ENCODE measurements at places on chromosomes 1 and 21.

DNA sequence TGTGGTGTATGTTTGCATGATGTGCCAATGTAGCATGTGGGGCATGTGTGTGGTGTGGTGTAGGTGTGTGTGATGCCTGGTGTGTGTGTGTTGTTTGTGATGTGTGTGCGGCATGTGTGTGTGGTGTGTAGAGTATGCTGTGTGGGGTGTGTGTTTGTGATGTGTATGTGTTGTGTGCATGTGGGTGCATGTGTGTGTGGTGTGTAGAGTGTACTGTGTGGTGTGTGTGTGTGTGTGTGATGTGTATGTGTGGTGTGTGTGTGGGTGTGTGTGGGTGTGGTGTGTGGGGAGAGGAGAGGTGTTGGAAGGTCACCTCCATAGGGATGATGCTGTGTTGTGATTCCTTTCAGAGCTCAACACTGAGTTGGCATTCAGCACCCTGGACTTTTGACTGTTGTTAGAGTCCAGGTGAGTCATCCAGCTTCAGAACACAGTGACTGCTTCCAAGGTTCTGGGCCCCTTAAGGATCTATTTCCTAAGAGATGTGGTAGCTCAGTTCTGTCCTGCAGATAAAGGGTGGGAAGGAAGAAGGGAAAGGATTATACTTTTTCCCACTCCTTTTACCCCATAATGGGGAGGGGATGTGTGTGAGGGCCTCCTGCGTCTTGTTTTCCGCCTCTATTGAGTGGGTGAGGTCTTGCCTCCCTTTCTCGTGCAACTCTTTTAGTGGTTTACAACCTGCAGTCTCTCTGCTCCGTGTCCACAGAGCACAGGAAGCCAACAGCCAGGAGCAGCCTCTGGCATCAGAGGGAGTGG, 47.6 kb downstream of the RHOU start:
- no peak for DNase-seq

DNA sequence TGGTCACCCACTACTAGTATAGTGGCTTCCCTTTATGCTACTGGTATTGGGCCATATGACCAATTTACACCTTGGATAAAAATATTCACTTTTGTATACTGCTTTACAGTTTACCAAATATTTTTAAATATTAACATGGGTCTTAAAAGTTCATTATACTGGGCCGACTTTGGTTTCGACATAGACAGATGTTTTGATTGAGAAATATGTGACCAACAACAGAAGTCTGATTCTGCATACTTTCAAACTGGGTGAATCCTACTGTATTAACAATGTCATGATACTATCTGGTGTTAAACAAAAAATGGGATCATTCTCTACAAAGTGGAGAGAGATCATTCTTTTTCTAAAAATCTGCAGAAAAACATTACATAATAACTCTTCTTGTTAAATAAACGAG, 134.8 kb downstream of the AKT3 start:
- no peak for DNase-seq

DNA sequence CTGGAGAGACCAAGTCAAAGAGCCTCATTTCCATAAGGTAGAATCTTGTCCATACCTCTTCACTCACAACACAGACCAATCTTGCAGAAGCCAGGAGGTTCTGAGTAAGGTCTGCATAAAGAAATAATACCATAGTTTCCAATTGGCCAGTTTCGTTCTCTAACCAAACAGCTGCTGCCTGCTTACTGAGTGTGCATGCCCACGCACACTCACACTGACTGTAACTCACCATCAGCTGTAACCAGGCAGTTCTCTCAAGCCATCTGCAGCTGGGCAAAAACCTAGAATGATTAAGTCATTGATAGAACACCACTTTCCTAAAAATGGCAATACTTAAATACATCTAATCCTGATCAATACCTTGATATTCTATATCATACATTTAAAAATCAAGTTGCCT, 106.6 kb upstream of the VAV3 start:
- DNase-seq, result no peak

DNA sequence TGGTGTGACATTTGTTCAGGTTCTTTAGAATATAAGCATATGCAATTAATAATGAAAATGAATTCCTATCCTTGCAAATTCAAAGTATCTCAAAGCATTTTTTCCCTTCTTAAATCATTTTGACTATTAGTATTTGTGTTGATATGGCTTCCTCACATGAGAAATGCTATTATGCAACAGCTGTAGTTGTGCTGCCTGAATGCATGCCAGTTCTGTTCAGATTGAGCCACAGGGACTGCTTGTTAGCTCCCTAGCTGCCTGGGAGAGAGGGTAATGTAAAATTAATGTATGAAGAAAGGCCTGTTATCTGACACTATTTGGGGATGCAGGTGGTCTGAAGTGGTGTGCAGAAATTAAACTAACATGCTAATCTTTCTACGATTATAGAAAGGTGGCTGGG, 45.5 kb downstream of the CACHD1 start:
- no peak for DNase-seq

- DNase-seq, result no peak
Observed at GRCh38 chr1:201954263-201955008, 867 bp upstream of the TIMM17A start.

- no peak for DNase-seq
Observed at GRCh38 chr1:212618466-212619210, 10.1 kb downstream of the ATF3 start.

GRCh38 chr1:21270086-21270689, 20.1 kb downstream of the ECE1 start:
- peak; percentile 55 for DNase-seq

DNA sequence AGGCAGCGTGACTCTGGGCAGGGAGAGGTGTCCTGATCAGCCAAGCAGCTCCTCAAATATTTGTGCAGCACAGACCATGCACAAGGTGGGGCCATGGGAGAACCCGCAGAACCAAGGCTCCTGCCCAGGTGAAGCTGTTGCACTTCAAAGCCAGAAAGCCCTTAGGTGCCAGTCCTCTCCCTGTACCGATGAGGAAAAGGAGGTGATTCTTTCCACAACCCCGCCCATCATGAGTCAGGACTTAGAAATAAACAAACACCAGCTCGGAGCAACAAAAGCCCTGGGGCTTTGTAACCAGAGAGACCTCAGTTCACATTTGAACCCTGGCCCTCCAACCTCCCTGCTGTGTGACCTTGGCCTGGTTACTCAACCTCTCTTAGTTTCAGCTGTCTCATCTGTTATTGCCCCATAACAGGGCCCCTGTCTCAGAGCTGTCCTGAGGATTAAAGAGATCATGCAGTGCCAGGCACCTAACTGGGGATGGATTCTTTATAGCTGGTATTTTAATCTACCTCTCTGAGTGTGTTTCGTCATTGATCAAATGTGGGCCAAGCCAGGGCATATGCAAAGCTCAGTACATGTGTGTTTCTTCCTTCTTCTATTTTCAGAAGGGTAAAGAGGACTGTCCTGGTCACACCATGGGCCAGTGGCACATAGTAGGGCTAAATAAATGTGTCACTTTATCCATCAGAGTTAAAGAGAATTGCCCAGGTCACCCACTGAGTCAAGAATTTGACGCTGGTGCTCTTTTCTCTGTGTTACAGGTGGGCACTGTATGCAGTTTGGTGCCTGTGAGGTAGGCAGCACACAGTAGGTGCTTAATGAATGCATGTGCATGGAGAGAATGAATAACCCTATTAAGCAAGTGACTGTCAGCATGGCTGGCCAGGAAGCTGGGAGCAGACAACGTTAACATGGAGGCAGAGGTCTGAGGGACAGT, 1.4 kb downstream of the LDLRAD1 start:
- no peak for DNase-seq

- DNase-seq, result no peak
Observed at GRCh38 chr1:207034208-207034607, 1.7 kb upstream of the C1orf116 start.

- DNase-seq, result no peak
Observed at GRCh38 chr1:89616844-89617627, 15.9 kb upstream of the LRRC8C start.

DNA sequence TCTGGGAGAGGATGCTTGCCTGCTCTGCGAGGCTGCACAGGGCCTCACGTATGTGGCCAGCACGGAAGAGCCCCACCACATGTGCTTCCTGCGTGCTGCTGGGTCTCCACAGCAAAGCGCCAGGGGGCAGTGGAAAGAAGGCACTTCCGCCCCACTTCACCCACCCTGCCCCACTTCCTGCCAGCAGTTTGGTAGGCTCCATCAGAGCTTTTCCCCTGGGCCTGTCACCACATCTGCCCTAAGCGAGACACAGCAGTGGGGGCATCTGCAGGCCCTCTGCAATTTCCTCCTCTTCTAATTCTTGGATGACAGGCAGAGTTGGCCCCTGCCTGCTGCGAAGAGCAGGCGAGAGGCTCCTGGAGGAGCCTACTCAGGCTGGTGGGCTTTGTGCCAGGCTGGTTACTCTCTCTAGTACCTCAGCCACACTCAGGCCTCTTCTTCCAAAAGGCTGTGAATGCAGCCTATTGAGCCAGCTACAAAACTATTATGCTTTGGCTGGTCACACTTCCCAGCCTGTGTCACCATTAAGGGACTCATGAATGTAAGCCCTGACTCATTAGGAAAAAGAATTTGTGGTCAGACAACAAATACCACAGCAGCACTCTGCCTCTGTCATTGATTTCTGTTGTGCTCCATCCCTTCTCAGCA, 25.0 kb downstream of the CD244 start:
- DNase-seq, result peak; percentile 75

- no peak for DNase-seq
Observed at GRCh38 chr21:32410916-32411315, 1.6 kb upstream of the EVA1C start.
